ENCODE measurements at places on chromosomes 3 and 15.
A peak's percentile ranks its signal among the peaks of the same experiment; 100 is the strongest.

GRCh38 chr3:189646853-189647542 is 15.8 kb downstream of the TP63 start:
- no peak for DNase-seq

DNA sequence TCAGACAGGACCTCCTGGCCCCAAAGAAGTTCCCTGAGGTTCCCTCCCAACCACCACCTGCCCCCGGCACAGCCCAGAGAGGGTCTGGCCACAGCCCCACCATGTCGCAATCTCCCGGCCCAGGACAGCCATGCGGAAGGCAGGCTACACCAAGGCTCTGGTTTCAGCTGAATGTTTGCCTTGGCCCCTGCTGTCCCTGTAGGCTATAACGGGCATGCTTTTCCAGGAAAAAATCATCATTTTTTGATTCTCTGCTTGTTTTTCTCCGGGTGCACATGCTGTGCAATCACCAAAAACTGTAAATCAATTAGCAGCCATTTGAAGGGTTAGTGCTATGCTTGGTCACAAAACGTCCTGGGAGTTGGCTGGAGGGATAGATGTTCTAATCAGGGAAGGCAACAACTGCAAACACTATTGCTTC is 142.7 kb upstream of the IGF1R start:
- no peak for DNase-seq

DNA sequence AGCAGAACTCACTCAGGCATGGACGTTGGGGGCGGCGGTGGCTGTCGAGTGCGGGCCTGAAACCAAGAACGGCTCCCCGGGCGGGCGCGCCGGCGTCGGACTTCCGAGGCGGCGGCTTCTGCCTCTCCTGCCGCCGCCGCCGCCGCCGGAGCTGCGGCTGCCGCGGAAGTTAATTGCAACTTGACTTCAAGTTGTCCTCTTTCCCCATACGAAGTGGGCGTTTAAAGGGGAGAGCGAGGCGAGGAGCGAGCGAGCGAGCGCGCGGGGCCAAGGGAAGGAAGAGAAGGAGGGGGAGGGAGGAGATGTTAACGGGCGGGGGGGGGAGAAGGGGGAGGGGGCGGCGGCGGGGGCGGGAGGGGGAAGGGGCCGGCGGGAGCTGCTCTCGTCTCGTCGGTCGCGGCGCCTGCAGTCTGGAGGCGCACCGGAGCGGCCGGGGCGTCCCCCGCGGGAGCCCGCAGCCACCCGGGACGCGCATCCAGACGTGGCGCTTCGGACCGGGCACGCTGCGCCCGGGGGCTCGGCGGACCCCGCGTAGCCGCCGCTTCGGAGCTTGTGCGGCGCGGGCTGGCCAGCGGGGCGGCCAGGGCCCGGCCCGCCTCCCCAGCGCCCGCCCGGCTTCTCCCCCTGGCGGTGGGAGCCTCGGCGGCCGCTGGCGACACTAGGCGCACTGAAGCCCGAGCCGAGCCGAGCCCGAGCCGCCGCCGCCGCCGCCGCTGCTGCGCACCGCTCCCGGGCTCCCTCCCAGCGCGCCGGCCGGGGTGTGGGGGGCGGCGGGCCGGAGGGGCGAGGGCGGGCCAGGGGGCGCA is 19.7 kb upstream of the SATB1 start:
- DNase-seq: peak; percentile 50

DNA sequence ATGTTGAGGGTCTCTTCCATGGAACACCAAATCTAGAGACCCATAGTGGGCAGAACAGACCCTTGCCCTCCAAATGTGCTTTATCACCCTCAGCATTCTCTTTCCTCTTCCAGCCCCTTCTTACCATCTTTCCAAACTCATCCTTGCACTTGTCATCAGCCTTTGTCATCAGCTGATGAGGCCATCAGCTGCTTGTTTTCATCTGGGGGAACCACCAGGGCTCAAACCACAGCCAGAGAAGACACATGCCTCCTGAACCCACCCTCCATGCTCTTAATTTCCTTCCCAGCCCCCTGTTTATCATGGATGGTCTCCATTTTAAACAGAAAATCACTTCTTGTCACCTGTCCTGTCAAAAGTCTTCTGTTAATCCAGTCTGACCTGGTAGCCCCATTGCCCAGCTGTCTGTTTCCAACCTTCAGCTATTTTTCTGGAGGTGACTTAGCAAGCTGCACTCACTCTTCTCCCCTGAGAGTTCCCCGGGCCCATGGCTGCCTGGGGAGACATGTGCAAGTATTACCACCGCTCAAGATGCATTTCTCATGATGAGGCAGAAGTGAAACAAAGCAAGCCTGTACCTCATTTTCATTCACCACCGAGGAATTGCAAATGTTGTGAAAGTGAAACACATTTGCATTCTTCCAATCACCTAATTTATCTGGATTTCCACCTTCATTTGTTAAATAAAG is 14.7 kb upstream of the SYNM start:
- DNase-seq: no peak

DNA sequence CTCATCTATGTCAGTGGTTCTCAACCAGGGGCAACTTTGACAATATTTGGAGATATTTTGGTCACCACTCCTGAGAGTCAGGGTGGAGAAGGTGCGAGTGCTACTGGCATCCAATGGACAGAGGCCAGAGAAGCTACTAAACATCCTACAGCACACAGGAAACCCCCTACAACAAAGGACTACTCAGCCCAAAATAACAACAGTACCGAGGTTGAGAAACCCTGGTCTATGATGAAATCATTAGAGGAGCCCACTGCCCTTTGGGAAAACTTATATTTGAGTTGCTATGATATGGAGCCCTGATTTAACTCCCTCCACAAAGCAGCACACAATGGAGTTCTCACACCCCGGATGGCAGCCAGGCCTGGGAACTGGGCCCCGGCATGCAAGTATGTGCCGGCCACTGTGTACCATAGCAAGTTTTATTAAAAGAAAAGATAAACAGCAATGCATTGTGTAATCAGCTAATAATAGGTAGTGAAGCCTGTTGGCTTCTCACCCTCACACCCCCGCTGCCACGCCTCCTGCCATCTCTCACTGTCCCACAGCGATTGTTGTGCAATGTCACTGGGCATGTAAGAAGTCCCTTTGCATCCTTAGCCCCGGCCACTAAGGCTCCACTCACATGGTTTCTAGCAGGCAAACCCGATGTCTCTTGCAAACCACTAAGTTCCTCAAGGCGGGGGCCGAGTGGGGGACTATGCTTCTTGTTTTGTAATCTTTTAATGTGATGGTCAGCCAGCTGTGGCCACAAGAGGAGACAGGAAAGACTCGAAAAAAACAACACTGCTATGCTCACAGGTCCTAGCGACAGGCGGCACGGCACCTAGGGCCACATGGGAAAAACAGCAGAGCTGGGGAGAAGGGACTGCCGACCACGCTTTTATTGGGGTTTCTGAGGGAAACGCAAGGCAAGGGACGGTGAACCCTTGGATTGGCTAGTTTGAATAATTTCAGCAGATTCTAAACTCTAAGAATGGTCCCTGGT is 110.0 kb downstream of the AQP9 start:
- no peak for DNase-seq

- DNase-seq: no peak
These were observed 147.2 kb downstream of the FOXP1 start for GRCh38 chr3:71436337-71436736.

GRCh38 chr3:31562525-31562924 is 29.8 kb downstream of the STT3B start:
- no peak for DNase-seq

DNA sequence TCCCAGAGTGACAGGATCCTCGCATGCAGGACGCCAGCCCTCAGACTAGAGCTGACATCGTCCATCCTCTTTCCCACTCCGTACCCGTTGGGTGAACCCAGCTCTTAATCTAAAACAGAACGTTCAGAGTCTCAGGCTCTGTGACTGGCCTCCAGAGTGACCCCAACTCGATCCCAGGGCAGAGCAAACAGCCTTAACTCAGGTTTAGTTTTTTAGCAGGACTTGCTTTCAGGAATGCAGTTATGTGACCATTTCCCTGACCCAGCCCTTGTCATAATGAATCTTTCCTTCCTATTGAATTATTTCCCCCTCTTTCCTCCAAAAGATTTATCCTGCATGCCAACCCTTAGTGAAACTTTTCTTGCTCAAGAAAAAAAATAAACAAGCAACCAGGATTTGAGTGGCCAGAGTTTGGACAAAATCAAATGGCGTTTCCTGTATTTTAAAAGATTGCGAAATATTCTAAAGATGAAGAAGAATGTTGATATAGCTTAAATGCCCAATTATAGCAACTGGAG is 47.8 kb upstream of the RARB start:
- DNase-seq: no peak

DNA sequence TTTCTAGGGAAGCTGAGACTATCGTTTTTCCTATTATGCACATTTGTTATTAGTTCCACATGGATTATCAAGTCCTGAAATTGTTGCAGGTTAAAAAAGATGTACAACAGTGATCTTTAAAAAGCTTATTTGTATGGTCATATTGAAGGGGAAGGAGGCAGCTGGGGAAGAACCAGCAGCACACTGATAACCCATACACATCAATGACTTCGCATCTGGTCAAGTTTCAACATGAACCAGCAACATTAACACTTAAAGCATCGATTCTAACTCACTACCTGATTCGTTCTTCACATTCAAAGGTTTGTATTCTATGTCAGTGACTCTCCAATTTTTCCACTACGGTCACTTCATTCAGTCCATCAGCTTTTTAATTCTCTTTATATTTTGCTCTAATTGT is 56.4 kb downstream of the NCEH1 start:
- DNase-seq: no peak

- no peak for DNase-seq
These were observed 109.4 kb upstream of the BNIP2 start for GRCh38 chr15:59798605-59798917.

DNA sequence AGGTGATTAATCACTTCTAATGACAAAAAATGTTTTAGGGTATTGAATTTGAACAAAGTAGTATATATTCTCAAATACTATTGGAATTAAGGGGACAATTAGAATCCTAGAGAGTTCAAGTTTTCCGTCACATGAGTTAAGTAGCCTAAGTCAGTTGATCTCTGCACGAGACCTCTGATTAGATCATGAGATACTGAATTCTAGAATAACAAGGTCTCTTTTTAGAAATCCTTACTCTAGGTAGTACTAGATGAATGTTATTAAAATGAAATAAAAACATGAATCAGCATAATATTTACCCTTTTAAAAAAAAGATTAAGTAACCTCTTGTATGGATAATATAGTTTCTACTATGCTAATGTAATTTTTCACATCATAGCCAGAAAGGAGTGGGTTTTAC is 43.4 kb downstream of the MYO5A start:
- no peak for DNase-seq

DNA sequence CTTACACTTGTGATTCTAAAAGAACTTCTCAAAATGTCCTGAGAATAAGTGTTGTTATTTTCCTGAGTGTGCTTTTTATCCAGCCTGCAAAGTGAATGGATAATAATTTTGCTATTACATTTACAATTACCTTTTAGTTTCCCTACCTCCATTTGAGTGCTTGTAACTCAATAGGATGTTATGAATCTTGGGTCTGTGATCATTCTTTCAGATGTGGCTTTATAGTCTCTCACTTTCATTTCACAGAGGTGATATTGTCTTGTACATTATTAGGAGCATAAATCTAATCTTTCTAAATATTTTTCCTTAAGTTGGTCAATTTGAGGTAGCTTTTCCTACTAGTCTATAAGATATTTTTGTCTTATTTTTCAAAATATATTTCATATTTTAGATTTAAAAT is 386.3 kb upstream of the EPHA6 start:
- no peak for DNase-seq

DNA sequence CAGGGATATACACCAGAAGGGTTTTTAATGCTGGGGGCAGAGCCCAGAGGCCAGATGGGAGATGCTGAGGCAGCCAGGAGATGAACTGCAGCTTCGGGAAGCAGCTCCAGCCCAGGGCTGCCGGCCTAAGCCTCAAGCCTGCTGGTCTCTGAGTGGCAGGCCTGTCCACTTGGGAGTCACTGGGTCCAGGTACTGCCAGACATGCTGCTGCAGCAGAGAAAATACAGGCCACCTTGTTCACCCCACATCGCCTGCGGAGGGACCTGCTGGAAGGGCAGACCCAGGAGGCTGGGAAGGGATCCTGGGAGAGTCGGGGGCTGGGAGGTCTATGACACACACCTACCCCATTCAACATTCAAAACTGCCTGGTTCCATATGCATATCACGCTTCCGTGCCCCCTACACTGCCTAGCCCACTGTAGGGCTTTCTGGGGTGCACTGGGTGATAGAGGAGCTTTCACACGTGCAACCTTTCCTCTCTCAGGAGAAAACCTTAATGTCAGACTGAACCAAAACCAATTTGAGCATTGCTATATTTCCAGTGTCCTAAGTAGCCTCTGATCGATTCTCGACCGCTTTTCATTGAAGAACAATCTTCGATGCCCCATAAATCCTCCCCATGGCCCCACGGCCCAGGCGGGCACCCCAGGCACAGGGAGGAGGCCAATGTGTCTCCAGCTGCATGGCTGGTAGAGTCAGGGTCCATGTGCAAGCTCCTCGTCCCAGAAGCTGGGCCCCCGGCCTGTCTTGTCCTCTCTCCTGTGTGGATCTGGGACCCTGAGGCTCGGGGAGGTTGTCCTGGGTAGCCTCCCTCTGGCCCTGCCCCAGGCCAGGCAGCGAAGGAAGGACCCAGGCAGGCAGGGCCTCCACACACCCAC is 147.4 kb downstream of the ATP10A start:
- no peak for DNase-seq
